ENCODE measurements at places on chromosomes 7 and 10. TPM values are rescaled to one million over a fixed set of nuclear protein-coding genes. Genes with fewer than 3 reads are reported as not detected.

CREB5 gene
- 0.53 TPM for total RNA-seq

CDH23 gene
- 20.9 TPM for total RNA-seq

DNA sequence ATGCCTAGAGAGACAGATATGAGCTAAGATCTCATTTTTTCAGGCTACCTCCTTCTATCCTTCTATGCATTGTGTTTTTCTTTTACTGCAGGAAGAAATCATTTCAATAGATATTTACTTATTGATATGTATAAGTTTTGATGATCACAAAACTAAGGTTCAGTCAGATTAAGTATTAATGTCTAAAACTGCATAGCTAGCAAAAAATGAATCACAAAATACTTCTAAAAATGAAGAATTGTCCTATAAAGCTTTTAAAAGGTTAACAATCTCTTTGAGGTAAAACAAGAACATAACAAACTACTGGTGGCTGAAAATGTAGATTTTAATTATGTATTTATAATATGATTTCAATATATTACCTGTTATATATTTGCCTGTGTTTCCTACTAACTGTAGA is 632.9 kb upstream of the LRRTM3 start:
- no peak for DNase-seq

DNA sequence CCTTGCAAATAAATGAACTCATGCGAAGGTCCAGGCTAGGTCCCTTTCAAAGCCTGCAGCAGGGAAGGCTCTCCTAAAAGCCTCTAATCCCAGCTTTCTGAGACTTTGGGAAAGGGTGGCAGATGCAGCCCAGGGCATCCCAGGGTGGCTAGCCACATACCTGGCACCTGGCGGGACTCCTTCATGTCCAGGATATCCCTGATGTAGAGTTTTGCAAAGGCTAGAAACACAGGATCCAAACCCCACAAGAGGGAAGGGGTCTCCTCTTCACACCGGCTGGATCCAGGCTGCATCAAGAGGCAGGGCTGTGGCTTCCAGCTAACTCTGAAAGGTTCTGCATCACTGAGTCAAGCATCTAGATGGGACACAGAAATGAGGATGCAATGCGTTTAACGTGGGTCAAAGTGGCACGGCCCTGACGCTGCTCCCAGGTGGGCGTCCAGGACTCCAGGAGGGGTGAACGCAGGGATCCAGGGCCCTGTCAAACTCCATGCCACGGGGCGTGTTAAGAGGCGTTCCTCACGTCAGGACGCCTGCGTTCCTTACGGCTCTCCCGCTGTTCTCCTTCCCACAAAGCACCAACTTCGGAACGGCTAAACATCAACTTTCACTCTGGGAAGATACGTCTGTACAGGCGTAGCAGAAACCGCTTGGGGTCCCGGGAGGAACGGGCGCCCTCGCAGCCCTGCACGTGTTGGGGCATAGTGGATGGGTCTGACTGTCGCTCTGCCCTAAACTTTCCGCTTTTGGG is 507 bp downstream of the STN1 start:
- DNase-seq, result no peak

DNA sequence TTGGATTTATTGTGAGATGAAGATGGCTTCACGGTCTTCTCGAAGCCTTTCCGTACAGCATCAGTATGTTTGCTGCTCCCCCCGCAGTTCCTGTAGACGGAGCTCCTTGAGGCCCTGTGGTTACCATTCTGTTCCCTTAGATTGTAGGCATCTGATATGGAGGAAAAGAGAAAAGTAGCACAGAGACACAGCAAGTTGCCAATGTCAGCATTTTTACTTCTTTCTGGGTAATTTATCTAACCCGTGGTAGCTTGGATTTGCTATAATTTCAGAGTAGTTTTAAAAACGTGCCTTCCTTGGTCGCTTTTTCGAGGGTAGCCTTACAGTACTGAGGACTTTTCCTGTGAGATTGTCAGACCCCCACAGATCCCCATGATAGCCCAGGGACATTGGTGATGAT is 37.5 kb downstream of the WDR37 start:
- DNase-seq, result no peak

GRCh38 chr7:87193912-87194311 is 25.6 kb downstream of the TMEM243 start:
- no peak for DNase-seq

GRCh38 chr10:86798611-86799010 is 42.2 kb downstream of the BMPR1A start:
- DNase-seq, result no peak

GRCh38 chr7:85010306-85010705 is 176.6 kb downstream of the SEMA3D start:
- DNase-seq, result no peak

DNA sequence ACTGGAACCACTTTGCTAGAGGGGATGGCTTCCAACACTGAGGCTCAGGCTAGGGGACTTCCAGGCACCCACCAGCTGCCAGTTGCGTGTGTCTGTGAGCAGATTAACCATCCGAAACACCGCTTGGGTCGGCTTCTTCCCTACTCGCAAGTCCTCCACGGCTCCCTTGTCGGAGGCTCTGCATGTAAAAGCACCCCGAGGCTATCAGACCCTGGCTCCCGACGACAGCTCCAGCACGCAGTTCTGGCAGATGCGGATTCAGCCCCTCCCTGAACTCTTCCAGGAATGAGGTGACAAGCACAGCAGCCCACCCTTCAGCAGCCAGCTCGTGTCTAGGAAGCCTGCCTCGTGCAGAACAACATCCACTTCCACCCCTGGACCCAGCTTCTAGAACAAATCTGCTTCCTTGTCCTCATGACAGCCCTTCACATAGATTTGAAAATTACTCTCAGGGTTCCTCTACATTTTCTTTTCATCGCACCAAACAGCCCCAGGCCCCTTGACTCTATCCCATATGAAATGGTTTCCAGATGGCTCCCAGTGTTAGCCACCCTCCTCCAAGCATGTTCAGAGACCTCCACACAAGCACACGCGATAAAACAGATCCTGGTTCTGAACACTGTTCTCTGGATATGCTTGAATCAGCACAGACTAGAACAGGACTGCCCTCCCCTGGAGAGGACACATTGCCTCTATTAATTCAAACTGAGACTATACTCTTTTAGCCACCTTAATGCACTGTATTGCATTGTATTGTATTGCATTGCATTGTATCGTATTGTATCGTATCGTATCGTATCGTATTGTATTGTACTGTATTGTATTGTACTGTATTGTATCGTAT is 44.6 kb downstream of the SLIT1 start:
- no peak for DNase-seq

DNA sequence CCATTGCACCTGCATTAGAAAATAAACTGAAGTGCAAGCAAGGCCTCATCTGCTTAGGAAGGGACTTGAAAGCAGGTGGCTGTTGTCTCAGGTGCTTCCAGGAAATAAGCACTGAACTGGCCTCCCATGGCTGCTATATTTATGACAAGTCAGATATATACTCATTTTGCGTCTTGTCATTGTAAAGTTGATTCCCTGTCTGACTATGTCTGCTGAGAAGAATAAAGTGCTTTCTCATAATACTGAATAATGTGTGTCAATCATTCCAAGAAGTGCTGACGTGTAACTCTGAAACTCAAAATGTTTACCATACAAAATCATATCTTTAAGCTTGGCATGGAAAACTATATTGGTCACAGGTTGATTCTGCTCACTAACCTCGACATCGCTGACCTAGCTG is 44.9 kb upstream of the SVOPL start:
- DNase-seq, result no peak

DNA sequence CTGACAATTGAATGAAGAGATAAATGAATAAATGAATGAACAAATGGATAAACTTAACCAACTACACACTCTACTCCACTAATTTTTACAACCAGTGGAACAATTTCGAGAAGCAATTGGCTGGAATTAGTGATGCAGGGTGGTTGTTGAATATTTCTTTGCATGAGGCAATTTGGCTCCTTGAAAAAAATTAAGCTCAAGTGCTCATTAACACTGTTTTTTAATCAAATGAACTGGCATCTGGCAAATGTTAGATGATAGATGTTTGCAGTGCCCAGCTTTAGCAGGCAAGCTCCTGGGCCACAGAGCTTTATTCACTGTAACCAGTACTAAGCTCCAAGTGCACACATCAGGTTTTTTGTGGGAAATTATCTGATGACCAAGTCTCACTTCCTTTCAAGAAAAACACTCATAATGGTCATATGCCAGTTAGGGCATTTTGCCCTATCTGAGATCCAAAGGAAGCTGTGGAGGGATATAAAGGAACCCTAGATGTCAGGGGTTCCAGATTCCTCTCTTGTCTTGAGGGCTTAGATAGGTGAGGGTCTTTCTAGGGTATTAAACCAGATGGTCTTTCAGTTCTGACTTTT is 16.4 kb upstream of the ADD3 start:
- DNase-seq, result no peak

DNA sequence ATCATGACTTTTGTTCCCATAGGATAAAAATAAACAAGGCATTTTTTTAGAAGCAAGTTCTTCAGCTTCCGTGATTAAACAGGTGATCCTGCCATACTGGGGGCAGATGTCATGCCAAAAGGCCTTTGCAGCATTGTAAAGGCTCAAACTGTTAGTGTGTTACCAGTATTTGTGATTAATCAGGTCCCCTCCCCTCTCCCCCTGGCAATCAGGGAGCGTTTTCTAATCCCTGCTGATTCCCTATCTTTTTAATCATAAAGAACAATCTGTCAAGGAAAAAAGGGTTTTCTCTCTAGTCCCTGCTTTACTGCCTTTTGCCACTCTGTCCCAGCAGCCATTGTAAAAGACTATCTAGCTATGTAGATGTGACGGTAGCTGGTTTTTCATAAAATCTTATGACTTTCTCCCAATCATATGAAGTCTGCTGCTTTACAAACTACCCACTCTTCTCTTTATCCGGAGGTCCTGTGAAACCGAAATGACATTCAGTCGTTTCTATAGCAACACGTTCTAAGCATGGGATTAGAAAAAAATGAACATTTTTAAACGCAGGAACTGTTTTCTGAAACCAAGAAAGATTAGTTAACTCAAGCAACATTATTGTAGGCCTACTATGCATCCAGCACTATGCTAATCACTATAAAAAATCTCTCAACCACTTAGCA is 210.9 kb downstream of the RNLS start:
- no peak for DNase-seq

DNA sequence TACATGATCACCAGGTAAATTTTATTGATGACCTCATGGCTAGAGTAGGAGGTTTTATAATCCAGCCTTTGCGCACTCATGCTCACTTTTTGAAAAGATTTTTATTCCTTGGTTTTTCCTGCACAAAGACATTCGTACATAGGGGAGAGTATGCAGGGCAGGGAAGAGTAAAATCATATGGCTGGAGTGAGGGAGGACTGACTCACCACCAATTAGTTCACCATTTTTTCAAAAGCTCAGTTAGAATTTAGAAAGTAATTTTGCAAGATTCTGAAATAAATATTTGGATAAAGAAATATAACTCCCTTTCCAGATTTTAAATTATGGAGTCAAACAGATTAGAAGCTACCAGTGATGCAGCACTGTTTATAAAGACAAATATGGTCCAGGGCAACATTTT is 111.9 kb downstream of the SEMA3D start:
- no peak for DNase-seq

C10orf62 gene
- 3.7 TPM for total RNA-seq
